ENCODE measurements at places on chromosomes 4 and X. TPM values are rescaled to one million over a fixed set of nuclear protein-coding genes. Genes with fewer than 3 reads are reported as not detected.

The ANKRD50 gene
- total RNA-seq = 21.1 TPM

The RASL11B gene
- total RNA-seq = 7.6 TPM

The HEPH gene
- 92.7 TPM for total RNA-seq

The FAM53A gene
- 3.3 TPM for total RNA-seq

The VCX3B gene
- total RNA-seq = not detected

The SMIM31 gene
- not detected for total RNA-seq

GRCh38 chrX:1938190-1938589 lies 323.3 kb downstream of the ASMT start:
- H3K36me3 ChIP-seq = no peaks in the 10 kb centered on the region
- no peaks in the 10 kb centered on the region for H3K27me3 ChIP-seq
- no peak for DNase-seq
- no peak overlapping the region for H3K27ac ChIP-seq

DNA sequence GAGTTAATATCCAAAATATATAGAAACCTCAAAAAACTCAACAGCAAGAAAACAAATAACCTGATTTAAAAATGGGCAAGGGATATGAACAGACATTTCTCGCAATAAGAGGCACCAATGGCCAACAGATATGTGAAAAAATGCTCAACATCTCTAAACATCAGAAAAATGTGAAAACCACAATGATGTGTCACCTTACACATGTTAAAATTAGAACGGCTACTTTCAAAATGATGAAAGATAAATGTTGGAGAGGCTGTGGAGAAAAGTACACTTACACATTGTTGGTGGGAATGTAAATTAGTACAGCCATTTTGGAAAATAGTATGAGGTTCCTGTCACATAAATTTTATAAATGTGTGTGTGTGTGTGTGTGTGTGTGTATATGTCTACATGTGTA lies 731.3 kb downstream of the DMD start:
- DNase-seq = no peak
- no peaks in the 10 kb centered on the region for H3K4me1 ChIP-seq
- H3K27ac ChIP-seq = no peak overlapping the region
- H3K27me3 ChIP-seq = no peaks in the 10 kb centered on the region

DNA sequence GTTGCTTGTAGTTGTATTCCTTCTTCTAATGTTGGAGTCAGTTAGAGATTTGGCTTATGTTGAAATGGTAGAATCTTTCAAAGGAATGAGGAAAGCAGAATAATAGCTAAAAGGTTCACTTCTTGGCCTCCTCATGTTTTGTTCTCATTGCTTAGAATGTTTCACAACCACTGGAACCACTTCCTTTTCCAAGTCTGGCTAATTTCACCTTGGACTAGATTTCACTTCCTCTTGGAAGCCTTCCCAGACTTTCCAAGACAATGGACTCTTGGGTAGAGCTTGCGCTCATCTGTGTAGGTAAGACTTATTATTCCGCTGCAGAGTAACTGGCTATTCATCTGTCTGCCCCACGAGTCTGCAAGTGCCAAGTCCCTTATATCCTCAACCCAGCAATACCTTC lies 8.3 kb downstream of the SPATA18 start:
- H3K36me3 ChIP-seq = no peaks in the 10 kb centered on the region
- no peaks in the 10 kb centered on the region for H3K4me1 ChIP-seq
- no peaks in the 10 kb centered on the region for H3K27me3 ChIP-seq
- no peak overlapping the region for H3K27ac ChIP-seq
- H3K4me3 ChIP-seq = no peak overlapping the region

DNA sequence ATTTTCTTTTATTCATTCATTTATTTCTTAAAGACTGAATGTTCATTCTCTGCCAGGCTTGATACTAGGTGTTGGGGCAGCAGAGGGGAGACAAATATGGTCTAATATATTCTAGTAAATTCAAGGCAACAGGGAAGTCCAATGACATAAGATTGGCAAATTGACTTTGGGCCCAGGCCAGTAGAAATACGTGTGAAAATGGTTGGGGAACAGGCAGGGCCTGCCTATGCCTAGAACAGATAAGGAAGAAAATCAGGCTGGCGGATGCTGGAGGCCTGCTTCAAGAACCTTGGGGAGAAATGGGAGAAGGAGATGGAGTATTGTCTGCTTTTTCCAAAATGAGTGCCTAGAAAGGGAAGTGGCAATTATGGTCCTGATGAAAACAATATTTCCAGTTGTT lies 108.6 kb downstream of the RTL5 start:
- H3K36me3 ChIP-seq = no peaks in the 10 kb centered on the region
- no peak overlapping the region for H3K4me3 ChIP-seq
- no peaks in the 10 kb centered on the region for H3K27me3 ChIP-seq
- H3K4me1 ChIP-seq = no peaks in the 10 kb centered on the region
- H3K27ac ChIP-seq = no peak overlapping the region
- DNase-seq = no peak

GRCh38 chr4:3087115-3087797 lies 12.8 kb downstream of the HTT start:
- peaks cover 50% of the 10 kb centered on the region for H3K36me3 ChIP-seq
- no peak for DNase-seq
- H3K4me3 ChIP-seq = no peak overlapping the region
- no peak overlapping the region for H3K27ac ChIP-seq
- no peaks in the 10 kb centered on the region for H3K27me3 ChIP-seq

DNA sequence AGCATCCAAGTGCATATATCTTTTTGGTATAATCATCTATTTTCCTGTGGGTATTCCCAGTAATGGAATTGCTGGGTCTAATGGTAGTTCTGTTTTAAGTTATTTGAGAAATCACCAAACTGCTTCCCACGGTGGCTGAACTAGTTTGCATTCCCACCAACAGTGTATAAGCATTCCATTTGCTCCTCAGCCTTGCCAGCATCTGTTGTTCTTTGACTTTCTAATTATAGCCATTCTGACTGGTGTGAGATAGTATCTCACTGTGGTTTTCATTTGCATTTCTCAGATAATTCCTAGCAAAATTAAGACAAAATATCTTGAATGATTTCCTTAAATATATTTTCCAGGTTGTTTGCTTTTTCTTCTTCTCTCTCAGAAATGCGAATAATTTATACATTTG lies 341.1 kb downstream of the GBA3 start:
- no peak for DNase-seq
- no peaks in the 10 kb centered on the region for H3K4me1 ChIP-seq
- H3K36me3 ChIP-seq = no peaks in the 10 kb centered on the region

- no peaks in the 10 kb centered on the region for H3K4me1 ChIP-seq
- no peak overlapping the region for H3K27ac ChIP-seq
- H3K4me3 ChIP-seq = no peak overlapping the region
- H3K36me3 ChIP-seq = peaks cover 45% of the 10 kb centered on the region
- DNase-seq = no peak
Observed at GRCh38 chr4:754221-755120, 48.8 kb downstream of the PCGF3 start.

- H3K27me3 ChIP-seq = no peaks in the 10 kb centered on the region
- H3K4me1 ChIP-seq = no peaks in the 10 kb centered on the region
- no peaks in the 10 kb centered on the region for H3K36me3 ChIP-seq
- DNase-seq = no peak
Observed at GRCh38 chrX:55109306-55109705, 20.5 kb downstream of the PAGE2 start.

GRCh38 chr4:128373628-128374027 lies 86.0 kb upstream of the PGRMC2 start:
- peaks cover 2% of the 10 kb centered on the region for H3K4me1 ChIP-seq
- DNase-seq = no peak
- no peaks in the 10 kb centered on the region for H3K36me3 ChIP-seq
- H3K27ac ChIP-seq = no peak overlapping the region
- H3K4me3 ChIP-seq = no peak overlapping the region

DNA sequence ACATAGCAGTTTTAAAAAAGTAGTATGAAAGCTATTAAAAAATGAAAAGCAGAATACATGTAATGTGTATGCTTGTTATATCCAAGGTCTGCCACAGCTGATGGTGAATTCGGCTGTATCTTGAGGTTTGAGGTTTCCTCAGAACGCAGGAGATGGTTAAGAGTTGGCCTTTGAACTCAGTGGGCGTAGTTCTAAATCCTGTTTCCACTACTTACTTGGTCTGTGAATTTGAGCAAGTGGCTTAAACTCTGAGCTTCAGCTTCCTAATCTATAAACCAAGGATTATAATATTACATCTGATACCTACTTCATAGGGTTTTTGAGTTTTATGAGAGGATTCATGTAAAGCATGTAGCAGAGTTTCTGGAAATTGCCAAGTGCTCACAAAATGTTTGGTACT lies 125.2 kb downstream of the STIM2 start:
- DNase-seq = no peak
- peaks cover 29% of the 10 kb centered on the region for H3K27me3 ChIP-seq
- no peaks in the 10 kb centered on the region for H3K36me3 ChIP-seq

GRCh38 chr4:169945636-169946035 lies 80.6 kb downstream of the MFAP3L start:
- no peaks in the 10 kb centered on the region for H3K27me3 ChIP-seq
- H3K36me3 ChIP-seq = no peaks in the 10 kb centered on the region
- H3K27ac ChIP-seq = no peak overlapping the region
- no peak for DNase-seq

- H3K4me1 ChIP-seq = no peaks in the 10 kb centered on the region
- H3K36me3 ChIP-seq = no peaks in the 10 kb centered on the region
- no peak within 1 kb of the TSS for H3K27ac ChIP-seq
- H3K4me3 ChIP-seq = peak within 1 kb of the TSS; percentile 78
Observed at GRCh38 chr4:140568507-140569306, at the start of gene UCP1. Gene UCP1 (minus strand): TSS chr4:140568961. CDS start chr4:140568729, 232 bp downstream.

DNA sequence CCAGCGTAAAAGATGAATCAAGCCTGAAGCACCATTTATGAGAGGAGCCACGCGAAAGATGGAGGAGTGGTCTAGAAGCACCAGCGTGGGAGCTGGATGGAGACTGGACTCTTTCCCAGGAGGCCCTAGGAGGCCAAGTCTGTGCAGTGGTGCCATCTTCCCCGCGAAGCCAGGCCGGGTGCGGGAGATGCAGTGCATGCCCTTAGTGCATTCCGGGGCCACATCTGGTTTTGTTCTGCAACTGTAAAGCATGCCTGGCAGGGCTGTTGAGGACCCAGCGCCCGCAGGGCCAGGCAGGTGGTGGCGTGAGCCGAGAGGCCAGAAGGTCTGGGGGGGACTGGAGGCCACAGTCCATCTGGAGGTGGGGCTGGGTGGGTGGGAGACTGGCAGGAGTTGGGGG lies 78.6 kb upstream of the ADRA2C start:
- H3K27ac ChIP-seq = no peak overlapping the region
- H3K36me3 ChIP-seq = no peaks in the 10 kb centered on the region
- no peak for DNase-seq
- no peaks in the 10 kb centered on the region for H3K4me1 ChIP-seq

- H3K4me3 ChIP-seq = no peak overlapping the region
- H3K27me3 ChIP-seq = no peaks in the 10 kb centered on the region
- DNase-seq = no peak
- no peaks in the 10 kb centered on the region for H3K4me1 ChIP-seq
- H3K36me3 ChIP-seq = peaks cover 60% of the 10 kb centered on the region
Observed at GRCh38 chr4:170278460-170278859, 188.7 kb upstream of the AADAT start.

GRCh38 chr4:177441061-177441802 lies 1.0 kb downstream of the AGA start:
- DNase-seq = peak; percentile 61
- peaks cover 3% of the 10 kb centered on the region for H3K4me1 ChIP-seq
- peak overlapping the region; percentile 87 for H3K4me3 ChIP-seq

GRCh38 chr4:152807294-152807829 lies 27.6 kb downstream of the ARFIP1 start:
- H3K4me3 ChIP-seq = no peak overlapping the region
- no peaks in the 10 kb centered on the region for H3K27me3 ChIP-seq
- no peaks in the 10 kb centered on the region for H3K4me1 ChIP-seq

DNA sequence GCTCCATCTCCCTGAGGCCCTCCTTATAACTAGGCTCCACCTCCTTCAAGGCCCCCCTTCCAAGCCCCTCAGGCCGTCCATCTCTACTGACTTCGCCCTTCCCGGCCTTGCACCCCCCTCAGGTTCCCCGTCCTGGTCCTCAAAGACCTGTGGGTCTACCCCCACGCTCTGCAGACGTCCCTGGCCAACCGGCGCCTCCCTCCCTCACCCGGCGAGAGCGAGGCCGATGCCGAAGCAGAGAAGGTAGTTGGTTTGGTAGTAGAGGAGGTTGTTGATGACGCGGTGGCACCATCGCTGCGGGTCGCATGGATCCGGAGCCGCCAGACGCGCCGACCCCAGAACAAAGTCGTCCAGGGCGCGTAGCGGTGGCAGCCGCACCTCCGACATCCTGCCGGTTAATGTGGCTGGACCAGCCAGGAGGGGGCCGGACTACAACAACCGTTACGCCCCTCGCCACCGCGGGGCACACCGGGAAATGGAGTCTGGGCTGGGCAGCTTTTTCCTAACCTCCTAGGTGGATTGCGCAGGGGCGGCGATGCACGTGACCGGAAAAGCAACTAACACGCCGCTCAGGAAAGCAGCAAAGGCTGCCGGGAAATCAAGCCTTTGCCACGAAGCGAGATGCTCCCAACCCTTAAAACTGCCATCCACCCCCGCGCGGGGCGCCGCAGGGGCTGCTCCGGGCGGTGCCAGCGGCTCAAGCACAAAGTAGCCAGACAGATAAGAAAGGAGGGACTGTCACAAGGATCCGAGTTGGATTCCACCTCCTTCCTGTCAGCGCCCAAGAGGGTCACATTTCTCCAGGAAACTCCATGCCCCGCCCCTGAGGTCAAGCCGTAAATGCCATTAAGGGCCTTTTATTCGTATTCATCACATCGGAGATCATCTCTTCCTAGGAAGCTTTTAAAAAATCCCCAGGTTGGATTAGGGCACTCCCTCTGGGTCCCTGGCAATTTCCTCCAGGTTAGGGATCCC lies at the start of gene PRAF2:
PRAF2 (minus strand) TSS at position 402 of the 975 bp plus-strand sequence; CDS start at position 387, 15 bp downstream.
- no peaks in the 10 kb centered on the region for H3K27me3 ChIP-seq
- H3K4me3 ChIP-seq = peak within 1 kb of the TSS; percentile 79
- no peak within 1 kb of the TSS for H3K27ac ChIP-seq
- no peaks in the 10 kb centered on the region for H3K36me3 ChIP-seq

DNA sequence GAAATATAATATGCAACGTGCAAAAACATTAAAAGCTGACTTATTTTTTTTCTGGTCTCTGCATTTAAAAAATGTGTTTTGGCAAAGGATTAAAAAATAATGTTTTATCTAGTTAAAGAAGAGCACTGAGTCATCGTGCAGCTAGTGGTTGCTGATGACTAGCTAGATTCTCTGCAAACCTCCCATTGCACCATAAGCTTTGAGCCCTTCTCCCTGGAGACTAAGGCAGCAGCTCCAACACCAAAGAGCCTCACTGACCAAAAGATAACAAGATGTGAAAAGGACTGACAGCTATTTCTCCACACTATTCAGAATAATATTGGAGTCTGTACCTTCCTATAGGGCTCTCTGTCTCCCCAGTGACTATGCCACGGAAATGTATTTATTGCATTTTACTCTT lies 424.3 kb downstream of the SLITRK2 start:
- H3K4me1 ChIP-seq = no peaks in the 10 kb centered on the region
- H3K27me3 ChIP-seq = no peaks in the 10 kb centered on the region

- no peaks in the 10 kb centered on the region for H3K27me3 ChIP-seq
- H3K4me1 ChIP-seq = peaks cover 32% of the 10 kb centered on the region
- peak; percentile 87 for DNase-seq
Observed at GRCh38 chr4:7910952-7911578, 28.6 kb downstream of the AFAP1 start.

DNA sequence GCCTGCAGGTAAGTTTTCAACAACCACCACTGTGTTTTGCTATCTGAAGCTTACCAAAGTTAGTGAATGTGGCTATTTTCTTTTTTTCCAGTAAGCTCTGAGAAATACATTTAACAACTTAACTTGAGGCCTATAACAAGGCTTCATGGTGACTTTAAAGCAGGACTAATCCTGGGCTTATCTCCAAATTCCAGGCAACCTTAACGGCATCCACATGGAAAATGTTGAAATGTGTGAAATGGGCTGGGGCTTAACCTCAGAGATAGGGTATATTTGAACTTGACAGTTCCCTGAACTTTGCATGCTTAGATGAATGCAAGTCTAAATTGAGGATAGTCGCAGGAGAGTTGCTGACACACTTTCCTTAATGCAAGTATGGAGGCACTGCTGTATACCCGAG lies 539.2 kb downstream of the GALNTL6 start:
- DNase-seq = no peak
- peaks cover 22% of the 10 kb centered on the region for H3K27me3 ChIP-seq
- no peak overlapping the region for H3K4me3 ChIP-seq
- no peak overlapping the region for H3K27ac ChIP-seq
- no peaks in the 10 kb centered on the region for H3K36me3 ChIP-seq

Data from endodermal cell (in vitro differentiated cells).